Stimulated activated CD4-positive, alpha-beta T cell treated with anti-CD3 and anti-CD28 coated beads, Interleukin-2, amount 100 ng/mL, for 24 hours (primary cell): ENCODE measurements at places on chromosomes 16 and 17.

GRCh38 chr17:40447148-40447644 lies 3.9 kb downstream of the IGFBP4 start:
- no peak for DNase-seq

GRCh38 chr16:87040169-87041117 lies 276.7 kb downstream of the C16orf95 start:
- no peak for DNase-seq

DNA sequence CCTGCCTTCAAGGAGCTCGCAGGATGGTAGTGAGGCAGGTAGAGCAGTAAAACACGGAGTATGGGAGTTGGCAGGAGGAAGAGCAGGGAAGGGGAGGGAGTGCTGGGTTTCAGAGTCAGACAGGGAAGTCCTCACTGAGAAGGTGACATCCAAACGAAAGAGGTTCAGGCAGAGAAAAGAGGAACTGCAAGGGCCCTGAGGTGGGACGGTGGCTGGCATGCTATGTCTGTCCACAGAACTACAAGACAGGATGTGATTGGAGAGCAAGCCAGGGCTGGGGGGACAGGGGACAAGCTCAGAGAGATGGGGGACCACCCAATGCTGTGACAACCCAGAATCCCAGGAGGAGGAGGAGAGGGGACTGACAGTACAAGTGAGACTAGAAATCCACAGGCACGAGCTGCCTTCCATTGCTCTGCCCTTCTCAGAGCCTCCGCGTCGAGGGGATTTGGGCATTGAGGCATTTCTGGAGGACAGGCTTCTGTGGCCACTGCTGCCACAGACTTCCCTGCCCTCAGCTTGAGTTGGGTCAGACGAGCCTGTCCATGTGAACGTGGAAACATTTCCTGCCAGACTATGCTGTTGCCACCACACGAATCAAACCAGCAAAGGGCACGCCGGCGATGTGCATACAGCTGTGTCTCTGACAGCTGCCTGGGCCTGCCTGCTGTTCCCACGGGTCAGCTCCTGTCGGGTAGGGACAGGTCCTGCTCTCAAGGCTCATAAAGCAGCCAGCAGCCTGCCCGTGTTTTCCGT lies 100.1 kb downstream of the RAB11FIP4 start:
- no peak for DNase-seq

DNA sequence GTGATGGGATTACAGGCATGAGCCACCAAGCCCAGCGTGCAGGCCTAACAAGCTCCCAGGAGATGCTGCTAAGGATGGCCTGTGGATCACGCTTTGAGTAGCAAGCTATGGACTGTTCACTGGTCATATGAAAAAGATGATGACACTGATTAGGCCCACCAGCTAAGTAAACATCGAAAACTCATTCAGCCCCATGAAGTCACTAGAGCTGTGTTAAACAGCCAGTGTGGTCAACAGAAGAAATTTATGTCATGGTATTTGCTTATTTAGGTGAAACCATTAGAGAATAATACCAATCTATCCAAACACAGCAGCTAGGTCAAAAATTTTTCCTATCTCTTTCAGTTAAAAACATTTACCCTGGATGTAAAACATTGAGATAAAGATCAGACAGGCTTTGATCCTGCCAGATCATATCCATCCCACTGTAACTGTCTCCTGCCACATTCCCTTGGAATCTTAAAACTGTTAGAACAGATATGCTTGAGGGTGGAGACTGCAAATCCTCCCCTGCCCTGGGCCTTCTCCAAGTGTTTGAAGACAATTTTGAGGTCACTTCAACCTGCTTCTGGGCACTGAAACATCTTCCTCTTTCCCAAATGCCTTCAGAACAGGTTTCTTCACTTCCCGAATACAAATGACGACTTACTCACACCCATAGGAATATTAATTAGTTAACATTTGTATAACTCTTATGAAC lies 30.9 kb downstream of the HOXB1 start:
- no peak for DNase-seq
